ENCODE measurements at places on chromosomes 5 and 9.

DNA sequence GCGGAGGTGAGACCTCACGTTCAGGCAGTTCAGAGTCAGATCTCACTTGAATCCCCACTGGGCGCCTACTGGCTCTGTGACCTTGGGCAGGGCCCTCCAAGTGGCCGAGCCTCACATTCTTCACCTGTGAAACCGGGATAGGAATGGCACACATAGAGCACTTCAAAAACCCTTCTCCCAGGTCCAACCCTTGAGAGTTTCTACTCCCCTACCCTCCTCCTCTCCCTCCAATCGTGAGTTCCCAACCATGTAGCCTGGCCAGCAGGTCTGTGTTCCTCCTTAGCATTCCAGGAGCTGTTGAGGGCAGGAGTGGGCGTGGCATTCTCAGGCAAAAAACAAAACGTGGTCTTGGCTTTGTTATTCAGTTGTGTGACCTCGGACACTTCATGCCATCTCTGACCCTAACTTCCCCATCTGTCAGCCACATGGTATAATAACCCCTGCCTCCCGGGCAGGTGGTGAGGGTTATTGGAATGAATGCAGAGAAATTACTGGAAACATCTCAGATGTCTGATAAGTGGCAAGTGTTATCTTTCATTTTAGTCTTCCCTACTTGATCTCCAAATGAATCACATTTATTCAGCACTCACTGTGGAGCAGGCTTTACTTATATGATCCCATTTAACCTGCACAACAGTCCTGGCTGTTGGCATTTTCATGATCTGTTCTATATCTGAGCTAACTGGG, 112.8 kb upstream of the BOD1 start:
- no peak for DNase-seq

- DNase-seq = no peak
Measured at GRCh38 chr9:120714846-120715388, 647 bp upstream of the MEGF9 start.

GRCh38 chr5:52069997-52070396, 686.7 kb downstream of the ISL1 start:
- no peak for DNase-seq

DNA sequence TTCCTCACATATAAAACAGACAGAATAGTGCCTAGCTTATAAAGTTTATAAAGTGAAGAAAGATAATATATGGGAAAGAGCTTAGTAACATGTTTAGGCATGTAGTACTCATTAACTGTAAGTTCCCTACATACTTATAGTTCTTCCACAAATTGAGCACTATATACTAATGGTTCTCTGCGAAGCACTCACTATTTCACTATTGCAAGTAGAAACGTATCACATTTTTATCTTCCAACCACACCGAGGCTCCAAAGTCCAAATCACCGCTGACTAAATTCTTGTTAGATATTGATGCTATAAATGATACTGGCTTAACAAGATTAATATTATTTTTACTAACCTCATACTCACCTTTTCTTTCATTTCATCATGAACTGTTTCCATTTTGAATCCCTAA, 61.0 kb downstream of the FBXW11 start:
- no peak for DNase-seq

GRCh38 chr5:173920866-173921555, 32.9 kb downstream of the CPEB4 start:
- no peak for DNase-seq

DNA sequence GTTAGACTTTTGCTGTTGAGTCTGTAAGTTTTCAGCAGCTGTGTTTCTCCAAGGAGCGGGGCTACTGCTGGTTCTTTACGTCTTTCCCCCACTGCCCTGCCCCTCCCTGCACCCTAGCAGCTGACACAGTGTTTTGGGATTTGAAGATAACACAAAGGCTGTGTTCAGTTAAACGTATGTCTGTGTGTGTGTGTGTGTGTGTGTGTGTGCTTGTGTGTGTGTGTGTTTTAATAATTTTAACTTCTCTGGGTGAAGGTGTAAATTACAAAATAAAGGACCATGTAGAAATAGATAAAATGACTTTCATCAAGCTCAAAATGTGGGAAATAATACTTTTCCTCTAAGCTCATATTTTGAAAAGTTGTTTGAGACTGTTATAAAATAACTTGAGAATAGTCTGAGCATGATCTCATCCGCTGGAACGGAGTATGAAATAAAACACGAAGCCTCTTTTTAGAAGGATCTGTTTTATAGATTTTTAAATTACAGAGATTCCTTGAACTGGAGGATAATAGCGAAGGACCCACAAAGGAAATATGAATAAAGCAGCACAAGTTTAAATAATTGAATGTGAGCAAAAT, 10.9 kb downstream of the ABL1 start:
- DNase-seq = no peak

GRCh38 chr5:83810511-83810910, 89.9 kb upstream of the HAPLN1 start:
- no peak for DNase-seq

GRCh38 chr5:67730917-67731474, 484.6 kb upstream of the PIK3R1 start:
- no peak for DNase-seq

GRCh38 chr9:116868201-116868600, 181.1 kb downstream of the TRIM32 start:
- no peak for DNase-seq

- no peak for DNase-seq
Measured at GRCh38 chr9:19119246-19119645, 8.0 kb downstream of the PLIN2 start.

GRCh38 chr9:27749838-27750237, 176.6 kb upstream of the C9orf72 start:
- no peak for DNase-seq

DNA sequence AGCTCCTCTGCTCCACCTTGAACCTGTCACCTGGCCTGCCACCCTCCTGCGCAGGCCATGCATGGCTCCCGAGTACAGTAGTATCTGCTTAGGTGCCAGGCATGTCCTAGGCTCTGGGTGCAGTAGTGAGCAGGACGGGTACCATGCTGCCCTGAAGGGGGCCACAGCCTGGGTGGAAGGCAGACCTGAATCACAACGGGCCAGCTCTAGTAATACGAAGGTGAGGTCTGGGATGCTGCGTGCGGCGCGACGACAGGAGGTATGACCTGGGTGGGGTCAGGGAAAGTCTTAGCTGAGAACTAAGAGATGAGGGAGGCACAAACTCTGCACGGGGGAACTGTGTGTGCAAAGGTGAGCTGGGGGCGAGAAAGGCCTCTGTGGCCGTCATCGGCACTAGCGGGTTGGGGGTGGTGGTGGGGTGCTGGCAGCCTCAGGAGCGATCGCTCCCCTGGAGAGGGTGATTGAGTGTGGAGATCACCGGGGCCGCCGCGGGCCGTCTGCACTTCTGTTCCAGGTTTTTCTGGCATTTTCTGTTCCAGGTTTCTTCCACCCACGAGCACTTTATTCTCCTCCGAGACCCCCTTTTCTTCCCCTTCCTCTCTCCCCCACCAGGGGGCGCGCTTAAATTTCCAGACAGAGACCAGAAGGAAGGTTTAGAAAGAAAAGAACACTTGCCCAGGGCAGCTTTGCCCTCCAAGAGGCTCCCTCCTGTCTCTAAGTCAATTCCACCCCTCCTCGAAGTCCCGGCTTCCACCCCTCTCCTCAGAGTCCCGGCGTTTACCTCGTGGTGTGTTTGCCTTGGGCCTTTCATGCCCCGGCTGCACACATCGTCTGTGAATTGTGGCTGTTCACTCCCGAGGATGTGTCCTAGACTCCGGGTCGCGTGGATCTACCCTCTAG, 15.1 kb downstream of the PDLIM4 start:
- peak; percentile 11 for DNase-seq

- no peak for DNase-seq
Measured at GRCh38 chr5:95707055-95707454, 24.1 kb upstream of the RHOBTB3 start.

- DNase-seq = no peak
Measured at GRCh38 chr9:131585375-131585774, 40.1 kb downstream of the PRRT1B start.

GRCh38 chr5:53678981-53679660, 118.7 kb downstream of the NDUFS4 start:
- no peak for DNase-seq

DNA sequence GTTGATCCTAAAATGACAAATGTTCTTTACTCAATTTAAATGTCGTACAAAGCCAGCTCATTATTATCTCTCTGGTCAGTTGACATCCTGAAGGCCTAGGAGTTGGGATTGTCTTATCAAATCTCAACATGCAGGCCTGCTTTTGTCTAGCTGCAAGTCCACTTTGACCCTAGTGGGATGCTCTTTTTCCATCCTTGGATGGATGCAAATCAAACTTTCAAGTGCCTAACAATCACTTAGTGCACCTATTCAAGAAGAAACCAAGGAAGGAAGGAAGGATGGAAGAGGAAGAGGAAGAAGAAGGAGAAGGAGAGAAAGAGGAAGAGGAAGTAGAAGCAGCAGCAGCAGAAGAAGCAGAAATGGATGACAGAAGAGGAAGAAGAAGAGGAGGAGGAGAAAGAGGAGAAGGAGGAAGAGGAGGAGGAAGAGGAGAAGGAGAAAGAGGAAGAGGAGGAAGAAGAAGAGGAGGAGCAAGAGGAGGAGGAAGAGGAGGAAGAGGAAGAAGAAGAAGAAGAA, 109.6 kb downstream of the PIK3R1 start:
- DNase-seq = no peak

GRCh38 chr5:151661968-151662732, 24.6 kb downstream of the SPARC start:
- DNase-seq = no peak

- no peak for DNase-seq
Measured at GRCh38 chr5:140317859-140318258, 15.0 kb upstream of the PFDN1 start.

DNA sequence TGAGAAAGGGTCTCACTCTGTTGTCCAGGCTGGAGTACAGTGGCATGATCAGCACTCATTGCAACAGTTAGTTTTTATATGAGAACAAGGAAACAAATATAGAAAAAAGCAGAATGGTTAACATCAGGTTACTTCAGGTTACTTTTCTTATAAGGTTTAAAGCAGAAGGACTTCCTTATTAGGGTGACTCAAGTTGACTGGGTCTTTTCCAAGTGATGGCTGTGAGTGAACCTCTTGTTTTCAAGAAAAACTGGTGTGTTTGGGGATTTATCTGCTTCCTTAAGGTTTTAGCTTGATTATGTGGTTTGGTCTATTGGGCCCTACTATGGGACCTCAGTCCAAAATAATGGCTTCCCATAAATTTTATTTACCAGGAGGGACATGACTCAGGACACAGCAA, 99.2 kb downstream of the ARRDC3 start:
- DNase-seq = no peak

- no peak for DNase-seq
Measured at GRCh38 chr5:108141676-108142075, 240.2 kb downstream of the FBXL17 start.

DNA sequence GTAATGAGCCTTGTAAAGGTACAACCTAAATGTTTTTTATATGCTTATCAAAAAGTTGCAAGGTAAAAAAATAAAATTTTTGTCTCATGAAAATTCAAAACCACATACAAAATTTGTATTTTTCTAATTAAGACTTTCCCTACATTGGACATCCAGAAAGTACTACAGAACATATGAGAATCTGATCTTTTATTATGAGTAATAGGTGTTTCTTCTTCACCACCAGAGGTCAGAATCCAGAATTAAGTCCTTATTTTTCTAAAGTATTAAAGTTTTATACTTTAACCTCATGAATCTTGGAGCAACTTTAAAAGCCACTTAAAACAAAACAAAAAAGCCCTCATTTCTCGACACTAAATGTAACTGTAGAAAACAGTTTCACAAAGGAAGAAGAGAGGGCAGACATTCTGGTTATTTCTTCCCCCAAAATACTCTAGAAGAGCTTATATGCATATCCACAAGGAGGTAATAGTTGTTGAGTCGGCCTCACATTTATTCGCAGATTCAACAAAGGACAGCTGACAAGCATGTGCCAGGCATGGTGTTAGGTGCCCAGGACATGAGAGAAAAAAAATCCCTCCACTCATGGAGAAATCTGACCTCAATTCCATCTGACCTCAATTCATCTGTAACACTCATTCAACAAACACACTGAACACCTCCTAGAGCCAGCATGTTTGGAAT, 69.3 kb downstream of the MLLT3 start:
- DNase-seq = no peak

GRCh38 chr9:78533500-78533899, 236.6 kb downstream of the PSAT1 start:
- DNase-seq = no peak

DNA sequence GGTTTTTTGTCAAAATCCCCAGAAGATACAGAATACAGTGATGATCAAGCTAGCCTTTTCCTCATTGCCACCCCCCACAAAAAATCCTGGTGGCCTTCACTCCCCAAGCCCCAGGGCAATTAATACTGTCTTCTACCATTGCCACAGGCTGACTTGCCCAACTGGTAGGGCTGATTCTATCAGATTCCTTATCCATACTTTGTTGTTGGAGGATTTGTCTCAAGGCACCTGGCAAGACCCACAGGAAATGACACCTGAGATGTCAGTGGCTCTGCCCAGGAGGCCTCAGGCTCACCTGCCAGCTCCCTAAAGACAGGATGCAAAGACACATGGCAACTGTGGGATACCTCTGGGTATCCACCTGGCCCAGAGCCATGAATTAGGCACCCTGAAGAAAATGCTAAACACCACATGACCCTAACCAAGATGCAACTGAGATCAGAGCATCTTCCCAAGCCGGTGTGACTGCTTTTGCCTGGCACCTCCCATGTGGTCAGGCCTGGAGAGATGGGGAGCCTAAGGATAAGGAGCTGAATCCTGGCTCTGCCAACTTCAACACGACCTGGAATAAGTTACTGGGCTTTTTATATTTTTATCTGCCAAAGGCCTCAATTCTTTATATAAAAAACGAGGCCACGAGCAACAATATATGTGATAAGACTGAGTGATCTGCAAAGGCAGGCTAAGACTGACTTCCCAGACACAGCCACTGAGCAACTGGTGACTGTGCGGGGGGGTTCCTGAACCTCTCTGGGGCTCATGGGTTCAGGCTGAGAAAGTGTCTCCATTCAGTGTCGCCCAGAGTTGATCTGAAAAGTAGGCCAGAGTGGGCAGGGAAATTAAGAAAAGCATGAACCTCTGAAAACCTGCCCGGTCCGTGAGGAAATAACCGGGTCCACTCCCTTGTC, 944 bp downstream of the ATOX1 start:
- no peak for DNase-seq

- DNase-seq = no peak
Measured at GRCh38 chr9:93869863-93870262, 85.3 kb downstream of the BARX1 start.

DNA sequence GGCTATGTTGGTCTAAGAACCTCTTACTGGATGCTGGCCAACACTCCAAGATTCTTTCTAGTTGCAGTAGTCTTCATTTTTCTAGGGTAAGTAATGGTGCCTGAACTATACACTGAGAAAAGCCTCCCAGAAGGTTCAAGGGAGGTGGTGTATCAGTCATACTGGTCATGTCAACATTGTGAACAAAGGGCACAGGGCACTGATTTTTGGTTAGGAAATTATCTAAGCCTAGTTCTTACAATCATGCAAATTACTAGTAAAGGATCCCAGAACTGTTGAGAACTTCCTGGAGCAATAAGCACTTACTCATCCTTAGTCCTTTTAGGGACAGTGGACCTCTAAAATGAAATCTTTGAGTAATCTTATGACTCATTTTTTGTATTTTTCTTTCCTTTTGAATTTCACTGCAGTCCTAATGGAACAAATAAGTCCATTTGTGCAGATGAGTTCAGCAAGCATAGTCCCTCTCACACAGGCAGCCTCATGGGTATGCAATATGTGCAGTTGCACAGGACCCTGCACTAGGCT, 21.1 kb upstream of the CDC42SE2 start:
- DNase-seq = no peak

Measured in NCI-H1105 (cell line).